Anterior cingulate cortex (tissue), 58 donors: ENCODE measurements at places on chromosomes 6 and 20.

DNA sequence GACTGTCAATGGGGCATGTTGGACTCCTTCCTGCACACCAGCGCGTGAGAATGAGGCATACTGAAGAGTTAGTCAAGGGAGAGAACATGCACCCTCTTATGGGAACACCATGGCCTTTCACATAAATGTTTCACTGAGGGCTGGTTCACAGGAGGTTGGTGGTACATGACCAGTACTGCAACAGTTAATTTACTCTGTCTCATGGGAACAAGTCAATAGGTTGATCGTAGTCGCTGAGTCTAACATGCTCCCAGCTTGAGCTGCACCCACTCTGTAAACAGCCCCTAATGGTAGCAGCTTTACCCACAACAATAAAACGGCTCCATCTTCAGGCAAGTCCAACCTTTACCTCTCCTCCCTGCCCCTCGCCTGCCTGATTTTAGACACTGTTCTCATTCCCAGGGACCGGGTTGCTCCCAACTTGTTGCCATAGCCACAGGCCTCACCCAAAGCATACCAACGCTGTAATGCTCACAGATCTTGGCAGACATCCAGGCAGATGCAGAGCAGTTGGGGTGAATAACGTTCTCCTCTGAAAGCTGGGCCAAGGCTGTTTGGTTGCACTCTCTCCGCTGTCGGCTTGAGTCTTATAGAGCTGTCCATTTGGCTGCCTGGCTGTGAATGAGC lies 111.3 kb downstream of the LY86 start:
- no peak for DNase-seq

DNA sequence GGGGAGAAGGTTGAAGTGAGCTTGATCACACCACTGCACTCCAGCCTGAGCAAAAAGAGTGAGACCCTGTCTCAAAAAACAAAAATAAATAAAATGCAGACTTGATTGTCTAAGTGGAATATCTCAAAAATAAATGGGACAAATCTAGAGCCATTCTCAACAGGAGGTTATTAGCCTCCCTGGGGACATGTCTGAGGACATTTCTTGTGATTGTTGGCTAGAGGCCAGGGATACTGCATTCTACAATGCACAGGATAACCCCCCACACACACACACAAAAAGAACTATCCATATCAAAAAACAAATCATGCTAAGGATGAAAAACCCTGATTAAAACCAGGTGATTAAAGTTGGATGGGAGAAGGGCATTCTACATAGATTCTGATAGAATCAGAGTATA lies 37.5 kb downstream of the FAM217A start:
- DNase-seq = no peak

DNA sequence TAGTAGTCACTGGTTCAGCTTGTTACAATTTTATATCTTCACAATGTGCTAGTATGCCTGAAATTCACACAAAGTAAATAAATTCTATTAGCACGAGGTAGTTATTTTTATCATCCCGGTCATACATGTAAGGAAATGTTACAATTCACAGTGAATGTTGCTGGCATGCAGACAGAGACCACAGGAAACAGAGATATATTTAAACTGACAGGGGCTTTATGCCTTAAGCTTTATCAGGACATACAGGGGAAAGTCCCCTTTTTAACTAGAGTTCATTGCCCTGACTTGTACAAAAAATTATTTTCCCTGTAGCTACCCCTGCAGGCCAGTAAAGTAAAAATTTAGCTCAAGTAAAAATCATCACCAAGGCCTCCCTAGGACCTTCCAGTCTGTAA lies 712.0 kb upstream of the NRSN1 start:
- DNase-seq = no peak

DNA sequence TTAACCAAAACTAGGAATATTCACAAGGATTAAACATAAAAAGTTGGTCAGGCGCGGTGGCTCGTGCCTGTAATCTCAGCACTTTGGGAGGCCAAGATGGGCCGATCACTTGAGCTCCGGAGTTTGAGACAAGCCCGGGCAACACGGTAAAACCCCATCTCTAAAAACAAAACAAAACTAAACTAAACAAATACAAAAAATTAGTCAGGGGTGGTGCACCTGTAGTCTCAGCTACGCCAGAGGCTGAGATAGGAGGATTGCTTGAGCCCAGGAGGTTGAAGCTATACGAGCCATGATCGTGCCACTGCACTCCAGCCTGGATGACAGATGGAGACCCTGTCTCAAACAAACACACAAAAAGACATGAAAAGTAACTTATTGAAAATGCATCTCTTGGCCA lies 3.2 kb downstream of the PSORS1C2 start:
- no peak for DNase-seq

- DNase-seq = no peak
Observed at GRCh38 chr6:37696841-37697662, 631 bp downstream of the MDGA1 start.

- no peak for DNase-seq
Observed at GRCh38 chr6:133026705-133027104, 212.3 kb downstream of the RPS12 start.

GRCh38 chr6:111971866-111972532 lies 81.9 kb upstream of the CCN6 start:
- no peak for DNase-seq

DNA sequence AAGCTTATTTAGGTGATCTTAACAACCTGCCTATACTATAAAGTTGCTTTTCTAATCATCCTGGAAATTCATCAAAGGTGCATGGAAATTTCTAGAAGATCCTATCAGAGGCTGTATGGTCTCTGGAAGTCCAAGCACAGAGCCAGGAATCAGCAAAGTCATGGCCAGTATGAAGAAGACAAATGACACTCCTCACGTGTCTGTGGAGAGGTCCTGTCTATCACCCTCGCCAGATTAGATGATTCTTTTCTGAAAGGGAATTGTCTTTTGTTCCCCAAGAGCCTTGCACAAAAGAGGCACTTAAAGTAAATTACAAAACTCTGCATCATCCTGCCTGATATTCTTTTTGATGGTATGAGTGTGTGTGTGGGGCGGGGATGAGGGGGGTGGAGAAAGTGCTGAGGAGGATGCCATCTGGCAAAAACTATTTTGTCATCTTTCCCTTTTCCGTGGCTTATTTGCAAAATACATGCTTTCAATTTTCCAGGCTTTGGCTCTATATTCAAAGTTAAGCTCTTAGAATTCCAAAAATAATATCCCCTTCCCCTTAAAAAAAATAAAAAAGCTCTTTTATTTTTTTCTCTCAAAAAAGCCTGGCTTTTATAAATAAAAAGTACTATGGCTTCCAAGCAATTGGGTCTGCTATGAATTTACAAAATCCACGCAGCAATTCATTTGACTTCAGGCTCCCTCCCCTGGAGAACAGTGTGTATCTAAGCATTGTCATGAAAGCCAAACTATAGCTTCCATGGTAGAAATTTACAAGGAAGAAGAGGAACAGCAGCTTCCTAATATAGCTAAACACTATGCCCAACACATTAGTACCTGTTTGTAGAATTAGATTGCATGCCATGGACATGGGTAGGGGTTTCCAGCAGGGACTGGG lies 185.2 kb upstream of the ARG1 start:
- DNase-seq = no peak

GRCh38 chr6:17589406-17590096 lies 10.6 kb upstream of the FAM8A1 start:
- DNase-seq = no peak

- no peak for DNase-seq
Observed at GRCh38 chr20:47691625-47692024, 93.7 kb downstream of the SULF2 start.

- DNase-seq = no peak
Observed at GRCh38 chr20:63741676-63742380, 2.3 kb downstream of the SLC2A4RG start.

DNA sequence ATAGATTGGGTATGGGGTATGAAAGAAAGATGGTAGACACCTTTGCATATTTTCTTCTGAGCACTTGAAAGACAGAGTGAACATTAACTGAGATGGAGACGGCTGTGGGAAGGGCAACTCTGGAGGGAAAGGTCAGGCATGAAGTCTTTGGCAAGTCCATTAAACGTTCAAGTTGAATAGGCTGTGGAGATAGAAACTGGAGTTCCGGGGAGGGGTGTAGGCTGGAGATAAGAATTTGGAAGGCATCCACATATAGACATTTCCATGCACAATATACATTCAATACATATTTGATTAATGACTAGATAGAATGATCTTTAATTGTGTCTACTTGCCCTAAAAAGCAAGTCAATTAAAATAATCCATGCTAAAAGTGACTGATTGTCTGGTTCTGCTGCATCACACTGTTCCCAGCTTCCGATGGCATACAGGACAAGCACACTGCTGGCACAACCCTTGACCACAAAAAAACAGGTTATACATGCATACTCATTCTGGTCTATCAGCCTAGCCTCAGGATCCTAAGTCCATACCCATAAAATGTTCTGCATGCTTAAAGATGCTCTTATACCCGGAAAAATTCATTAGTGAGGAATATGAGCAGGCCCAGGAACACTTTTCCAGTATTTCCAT lies 1.9 kb upstream of the MYLK4 start:
- no peak for DNase-seq

GRCh38 chr20:46638134-46638897 lies 12.9 kb downstream of the SLC13A3 start:
- no peak for DNase-seq

GRCh38 chr6:115863211-115863610 lies 197.5 kb downstream of the FRK start:
- DNase-seq = no peak

DNA sequence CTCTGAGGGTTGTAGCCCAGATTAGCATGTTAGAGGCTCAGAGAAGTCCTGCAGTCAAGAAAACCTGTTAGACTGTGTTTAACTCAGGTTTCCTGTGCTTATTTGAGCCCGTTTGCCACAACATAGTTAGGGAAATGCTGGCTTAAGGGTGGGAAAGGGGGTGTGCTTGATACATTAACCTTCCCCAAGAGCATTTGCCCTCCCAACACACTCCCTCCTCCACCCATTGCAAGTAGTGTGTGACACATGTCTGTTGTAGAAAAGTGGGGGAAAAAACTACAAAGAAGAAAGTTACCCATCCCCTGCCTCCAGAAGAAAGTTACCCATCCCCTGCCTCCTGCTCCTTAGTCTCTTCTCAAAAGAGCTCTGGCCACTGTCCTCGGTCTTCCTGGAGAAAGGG lies 36.8 kb upstream of the MRPS18A start:
- DNase-seq = no peak

GRCh38 chr20:17747431-17747846 lies 47.7 kb downstream of the BANF2 start:
- no peak for DNase-seq

GRCh38 chr6:119259027-119259426 lies 90.5 kb downstream of the MAN1A1 start:
- DNase-seq = no peak

GRCh38 chr6:18362058-18362561 lies 25.0 kb upstream of the RNF144B start:
- DNase-seq = no peak

GRCh38 chr20:56503916-56504315 lies 20.6 kb upstream of the FAM209A start:
- DNase-seq = no peak

GRCh38 chr20:46176739-46177378 lies 58.7 kb downstream of the CD40 start:
- DNase-seq = no peak

DNA sequence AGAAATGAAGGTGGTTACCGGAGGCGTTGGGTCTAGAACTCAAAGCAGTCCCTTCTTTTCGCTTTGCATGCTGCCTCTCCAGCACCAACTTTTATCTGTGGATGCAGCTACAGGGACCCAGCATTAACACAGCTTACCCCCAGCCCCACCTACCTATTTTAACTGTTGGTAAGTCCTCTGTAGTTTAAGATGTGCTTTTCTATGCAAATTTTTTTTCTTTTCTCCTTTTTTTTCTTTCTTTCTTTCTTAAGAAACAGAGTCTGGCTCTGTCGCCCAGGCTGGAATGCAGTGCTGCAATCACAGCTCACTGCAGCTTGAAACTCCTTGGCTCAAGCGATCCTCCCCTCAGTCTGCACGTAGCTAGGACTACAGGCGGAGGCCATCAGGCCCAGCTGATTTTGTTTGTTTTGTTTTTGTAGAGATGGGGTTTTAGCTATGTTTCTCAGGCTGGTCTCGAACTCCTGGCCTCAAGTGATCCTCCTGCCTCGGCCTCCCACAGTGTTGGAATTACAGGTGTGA lies 6.5 kb upstream of the USP45 start:
- DNase-seq = no peak
